GM06990 (cell line): ENCODE measurements at places on chromosomes 11 and 22.

GRCh38 chr11:77471558-77472193 lies 2.2 kb downstream of the PAK1 start:
- no peak for DNase-seq

- DNase-seq, result no peak
Observed at GRCh38 chr11:17439316-17439782, 37.3 kb downstream of the ABCC8 start.

- no peak for DNase-seq
Observed at GRCh38 chr22:33510429-33510904, 409.8 kb downstream of the LARGE1 start.

- DNase-seq, result no peak
Observed at GRCh38 chr11:59754494-59754858, 700 bp upstream of the STX3 start.

DNA sequence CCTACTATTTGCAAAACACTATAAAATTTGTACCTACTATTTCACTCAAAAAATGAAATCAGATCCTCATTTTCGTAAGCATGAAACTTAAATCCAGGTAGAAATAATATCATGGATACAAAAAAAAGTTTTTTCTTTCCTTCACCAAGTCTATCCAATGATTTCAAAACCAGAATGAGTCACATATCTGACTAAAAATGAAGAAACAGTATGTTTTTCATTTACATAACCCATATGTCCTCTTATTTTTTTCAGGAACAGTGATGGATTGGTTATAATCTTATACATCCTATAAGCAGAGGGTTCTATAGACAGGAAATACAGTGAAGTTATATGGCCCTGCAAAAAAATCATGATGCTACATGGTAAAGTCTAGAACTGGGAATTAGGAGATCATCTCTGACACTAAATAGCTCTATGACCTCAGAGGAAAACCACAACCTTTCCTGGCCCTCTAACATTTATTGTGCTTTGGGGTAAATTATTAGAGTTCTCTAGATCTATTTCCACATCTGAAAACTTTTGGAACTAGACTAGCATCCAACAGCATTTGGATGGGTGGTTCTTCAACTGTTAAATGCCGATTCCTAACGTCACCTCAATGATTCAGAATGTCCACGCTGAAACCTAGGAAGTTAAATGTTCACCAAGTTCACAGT lies 10.9 kb downstream of the MTMR2 start:
- DNase-seq, result no peak

- no peak for DNase-seq
Observed at GRCh38 chr11:20844630-20845029, 175.2 kb downstream of the NELL1 start.

DNA sequence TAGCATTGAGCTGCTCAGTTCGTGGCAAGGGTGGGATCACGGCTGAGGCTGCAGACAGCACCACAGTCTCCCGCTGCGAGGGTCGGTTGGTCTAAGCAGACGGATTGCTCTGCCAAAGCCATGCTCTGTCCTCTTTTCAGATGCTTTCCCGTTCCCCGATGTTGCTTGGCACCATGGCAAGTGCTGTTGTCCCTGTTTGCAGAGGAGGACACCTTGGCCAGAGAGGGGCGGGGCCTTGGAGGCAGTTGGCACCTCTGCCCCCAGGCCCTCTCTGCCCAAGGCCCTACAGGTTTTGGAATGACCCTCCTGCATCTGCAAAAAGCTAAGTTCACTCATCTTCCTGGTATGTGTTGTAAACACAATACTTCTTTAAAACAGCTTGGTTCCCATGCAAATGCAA lies 11.6 kb downstream of the CCDC157 start:
- DNase-seq, result no peak

DNA sequence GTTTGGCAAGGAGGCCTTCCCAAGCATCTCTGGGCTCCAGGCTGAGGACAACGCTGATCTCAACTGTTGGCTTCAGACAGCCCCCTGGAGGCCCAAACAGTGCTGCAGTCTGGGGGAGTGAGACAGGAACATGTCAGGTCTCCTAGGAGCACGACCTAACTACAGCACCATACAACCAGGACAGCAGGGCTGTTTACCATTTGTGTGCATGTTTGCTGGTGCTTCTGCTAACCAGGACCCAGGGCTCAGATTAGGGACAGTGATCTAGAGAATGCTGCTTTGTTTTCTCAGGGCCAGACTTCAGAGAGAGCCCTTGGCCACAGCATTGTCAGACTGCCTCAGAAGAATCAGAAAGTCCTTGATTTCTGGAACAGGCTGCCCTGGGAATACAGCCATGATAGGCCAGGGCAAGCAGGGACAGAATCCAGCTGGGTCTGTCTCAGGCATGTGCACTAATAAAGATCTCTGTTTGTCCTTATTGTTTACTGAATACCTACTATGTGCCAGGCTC lies 126.5 kb downstream of the VPREB1 start:
- no peak for DNase-seq

DNA sequence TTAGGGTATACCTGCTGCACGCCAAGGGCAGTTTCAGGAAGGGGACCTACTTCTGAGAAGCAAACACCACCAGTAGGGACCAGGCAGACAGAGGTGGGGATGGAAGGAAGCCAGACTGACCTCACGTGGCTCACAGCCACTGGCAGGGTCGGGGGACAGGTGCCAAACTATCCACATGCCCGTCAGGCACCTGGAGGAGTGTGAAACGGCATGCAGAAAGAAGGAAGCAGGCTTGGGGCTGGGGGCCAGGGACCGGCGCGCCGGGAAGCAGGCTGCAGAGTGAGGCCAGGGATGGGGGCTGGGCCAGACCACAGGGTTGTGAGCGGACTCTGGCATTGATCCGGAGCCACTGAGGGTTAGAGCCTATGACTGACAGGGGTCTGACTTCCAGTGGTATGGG lies 47.5 kb downstream of the CDKN1C start:
- no peak for DNase-seq

GRCh38 chr11:120457996-120458395 lies 53.6 kb upstream of the GRIK4 start:
- DNase-seq, result no peak

DNA sequence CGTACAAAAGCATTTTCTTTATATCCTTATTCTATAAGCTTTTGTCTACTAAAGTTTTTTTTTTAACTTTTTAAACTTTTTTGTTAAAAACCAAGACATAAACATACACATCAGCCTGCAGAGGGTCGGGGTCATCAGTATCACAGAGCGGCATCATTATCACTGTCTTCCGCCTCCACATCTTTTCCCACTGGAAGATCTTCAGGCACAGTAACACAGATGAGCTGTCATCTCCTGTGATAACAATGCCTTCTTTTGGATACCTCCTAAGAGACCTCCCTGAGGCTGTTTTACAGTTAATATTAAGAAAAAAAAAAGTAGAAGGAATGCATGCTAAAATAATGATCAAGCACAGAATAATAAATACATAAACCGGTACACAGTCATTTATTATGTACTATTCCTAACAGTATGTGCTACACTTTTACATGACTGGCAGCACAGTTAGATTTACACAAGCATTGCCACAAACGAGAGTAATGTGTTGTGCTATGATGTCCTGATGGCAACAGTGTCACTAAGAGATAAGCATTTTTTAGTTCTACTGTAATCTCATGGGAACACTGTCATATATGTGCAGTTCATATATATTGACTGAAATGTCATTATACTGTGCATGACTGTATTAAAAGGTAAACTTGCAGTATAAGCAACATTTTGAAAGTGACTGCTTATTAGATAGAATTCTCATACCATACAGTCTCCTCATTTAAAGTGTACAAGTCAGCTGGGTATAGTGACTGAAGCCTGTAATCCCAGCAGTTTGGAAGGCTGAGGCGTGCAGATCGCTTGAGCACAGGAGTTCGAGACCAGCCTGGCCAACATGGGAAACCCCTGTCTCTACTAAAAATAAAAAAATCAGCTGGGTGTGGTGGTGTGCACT lies 58.6 kb downstream of the KDM2A start:
- DNase-seq, result no peak
